Esophagus muscularis mucosa (tissue), 4 donors: ENCODE measurements at places on chromosomes 5 and 9. TPM values are rescaled to one million over a fixed set of nuclear protein-coding genes. Genes with fewer than 3 reads are reported as not detected.

SPATA31C1 gene
- not detected for total RNA-seq

GFI1B gene
- total RNA-seq: 0.17 TPM

CCDC192 gene
- 1.7 TPM for total RNA-seq

CEL gene
- total RNA-seq: 0.19 TPM

DNA sequence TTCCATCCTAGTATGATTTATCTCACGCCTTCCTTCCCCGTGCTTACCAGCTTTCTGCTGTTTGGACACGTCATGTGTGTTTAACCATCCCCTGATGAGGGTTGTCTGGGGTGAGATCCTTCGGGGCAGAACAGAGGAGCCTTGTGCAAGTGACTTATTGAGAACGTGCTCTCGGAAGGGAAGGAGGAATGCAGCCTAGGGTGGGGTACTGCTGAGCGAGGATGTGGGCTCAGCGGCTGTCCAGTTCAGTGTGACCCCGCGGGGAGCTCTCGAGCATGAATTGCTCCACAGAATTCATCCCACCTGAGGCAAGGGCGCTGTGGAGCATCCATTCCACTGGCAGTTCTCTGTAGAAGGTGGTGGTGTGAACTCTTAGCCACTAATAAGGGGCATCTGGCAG is 4.0 kb downstream of the MYOZ3 start:
- no peak overlapping the region for H3K27ac ChIP-seq
- no peak overlapping the region for H3K4me3 ChIP-seq
- DNase-seq: no peak
- H3K27me3 ChIP-seq: no peaks in the 10 kb centered on the region
- no peaks in the 10 kb centered on the region for H3K36me3 ChIP-seq

GRCh38 chr9:94054716-94055115 is 29.5 kb upstream of the PTPDC1 start:
- no peaks in the 10 kb centered on the region for H3K27me3 ChIP-seq
- H3K27ac ChIP-seq: no peak overlapping the region
- no peak for DNase-seq
- peaks cover 9% of the 10 kb centered on the region for H3K36me3 ChIP-seq
- no peak overlapping the region for H3K4me3 ChIP-seq
- H3K4me1 ChIP-seq: no peaks in the 10 kb centered on the region

GRCh38 chr5:66354422-66354821 is 210.3 kb downstream of the SREK1 start:
- no peaks in the 10 kb centered on the region for H3K36me3 ChIP-seq
- DNase-seq: no peak
- no peak overlapping the region for H3K27ac ChIP-seq
- H3K27me3 ChIP-seq: no peaks in the 10 kb centered on the region
- H3K4me3 ChIP-seq: no peak overlapping the region

GRCh38 chr9:136596630-136597031 is 50.8 kb upstream of the NOTCH1 start:
- no peak overlapping the region for H3K4me3 ChIP-seq
- no peak overlapping the region for H3K27ac ChIP-seq
- no peaks in the 10 kb centered on the region for H3K36me3 ChIP-seq
- no peak for DNase-seq
- H3K4me1 ChIP-seq: peaks cover 8% of the 10 kb centered on the region

GRCh38 chr5:116242343-116242742 is 157.5 kb downstream of the COMMD10 start:
- no peak overlapping the region for H3K4me3 ChIP-seq
- no peak overlapping the region for H3K27ac ChIP-seq
- no peaks in the 10 kb centered on the region for H3K27me3 ChIP-seq
- peaks cover 8% of the 10 kb centered on the region for H3K4me1 ChIP-seq
